ENCODE measurements at places on chromosomes 2 and 18.

GRCh38 chr2:72951303-72952095 lies 34.2 kb downstream of the EMX1 start:
- H3K4me1 ChIP-seq = peaks cover 44% of the 10 kb centered on the region
- no peak overlapping the region for H3K27ac ChIP-seq
- no peaks in the 10 kb centered on the region for H3K36me3 ChIP-seq
- H3K4me3 ChIP-seq = no peak overlapping the region
- H3K27me3 ChIP-seq = peaks cover 21% of the 10 kb centered on the region

DNA sequence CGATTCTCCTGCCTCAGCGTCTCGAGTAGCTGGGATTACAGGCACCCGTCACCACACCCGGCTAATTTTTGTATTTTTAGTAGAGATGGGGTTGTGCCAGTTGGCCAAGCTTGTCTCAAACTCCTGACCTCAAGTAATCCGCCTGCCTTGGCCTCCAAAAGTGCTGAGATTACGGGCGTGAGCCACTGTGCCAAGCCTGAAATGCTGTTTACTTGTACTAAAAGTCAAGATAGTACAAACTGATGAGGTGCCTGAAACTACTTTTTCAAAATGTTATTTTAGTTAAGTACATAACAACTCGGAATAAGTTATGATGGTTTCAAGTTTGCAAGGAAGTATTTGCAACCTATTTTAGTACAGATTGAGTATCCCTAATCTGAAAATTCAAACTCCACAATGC lies 85.7 kb downstream of the CEP192 start:
- H3K4me1 ChIP-seq = no peaks in the 10 kb centered on the region
- no peak for DNase-seq
- H3K27me3 ChIP-seq = no peaks in the 10 kb centered on the region

GRCh38 chr2:163665817-163666216 lies 70.0 kb downstream of the FIGN start:
- H3K4me1 ChIP-seq = no peaks in the 10 kb centered on the region
- H3K27ac ChIP-seq = no peak overlapping the region
- DNase-seq = no peak
- peaks cover 41% of the 10 kb centered on the region for H3K36me3 ChIP-seq

GRCh38 chr2:53091183-53091582 lies 676.4 kb upstream of the CHAC2 start:
- no peak for DNase-seq
- H3K27me3 ChIP-seq = no peaks in the 10 kb centered on the region
- H3K27ac ChIP-seq = no peak overlapping the region
- peaks cover 3% of the 10 kb centered on the region for H3K4me1 ChIP-seq

DNA sequence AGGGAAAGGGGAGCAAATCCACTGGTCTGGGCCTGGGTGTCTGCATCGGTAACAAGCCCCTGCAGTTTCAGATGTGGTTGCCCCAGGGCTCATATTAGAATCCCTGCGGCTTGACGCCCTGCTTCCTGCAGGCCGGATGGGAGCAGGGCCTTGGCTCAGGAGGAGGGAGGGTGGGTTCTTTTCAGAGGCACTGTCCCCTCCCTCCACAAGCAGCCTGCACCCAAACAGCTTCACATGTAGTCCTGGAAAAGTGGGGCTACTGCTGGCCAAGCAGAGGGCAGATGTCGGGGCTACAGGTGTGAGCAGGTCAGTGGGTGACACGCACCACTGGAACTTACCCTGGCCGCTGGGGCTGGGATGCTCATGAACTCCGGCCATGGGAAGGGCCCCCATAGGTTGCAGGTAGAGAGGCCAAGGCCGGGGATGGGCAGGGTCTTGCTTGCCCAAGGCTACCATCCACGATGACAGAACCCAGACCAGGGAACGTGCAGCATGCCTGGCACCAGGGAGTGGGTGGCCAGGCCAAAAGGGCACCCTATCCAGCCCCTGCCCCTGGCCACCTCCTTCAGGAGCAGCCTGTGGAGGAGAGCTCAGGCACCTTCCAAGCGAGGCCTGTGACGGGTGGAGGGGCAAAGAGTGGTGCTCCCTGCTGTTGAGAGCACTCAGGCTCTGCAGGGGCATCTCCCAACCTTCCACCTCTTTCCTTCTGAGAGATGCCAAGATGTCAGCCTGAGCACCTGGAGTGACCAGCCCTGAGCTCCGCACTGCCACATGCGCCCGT lies 16.8 kb downstream of the ARID5A start:
- DNase-seq = no peak
- H3K4me3 ChIP-seq = no peak overlapping the region
- no peak overlapping the region for H3K27ac ChIP-seq
- peaks cover 22% of the 10 kb centered on the region for H3K4me1 ChIP-seq

DNA sequence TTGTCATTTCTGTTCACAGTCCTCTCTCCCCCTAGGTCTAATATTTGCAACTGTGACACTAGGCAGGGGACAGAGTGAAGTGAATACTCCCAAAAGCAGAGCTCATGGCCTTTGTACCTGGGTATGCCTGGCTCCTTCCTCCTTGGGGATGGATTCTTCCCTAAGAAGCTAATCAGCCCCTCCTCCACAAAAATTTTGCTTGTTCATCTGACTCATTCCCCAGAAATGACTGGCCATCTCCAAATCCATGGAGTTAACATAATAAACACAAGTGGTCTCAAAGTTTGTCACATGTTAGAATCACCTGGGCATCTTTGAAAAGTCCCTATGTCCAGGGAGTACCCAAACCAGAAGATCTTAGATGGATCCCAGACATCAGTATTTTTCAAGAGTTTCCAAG lies 65.3 kb downstream of the SUCLG1 start:
- H3K36me3 ChIP-seq = no peaks in the 10 kb centered on the region
- DNase-seq = no peak
- no peak overlapping the region for H3K4me3 ChIP-seq

DNA sequence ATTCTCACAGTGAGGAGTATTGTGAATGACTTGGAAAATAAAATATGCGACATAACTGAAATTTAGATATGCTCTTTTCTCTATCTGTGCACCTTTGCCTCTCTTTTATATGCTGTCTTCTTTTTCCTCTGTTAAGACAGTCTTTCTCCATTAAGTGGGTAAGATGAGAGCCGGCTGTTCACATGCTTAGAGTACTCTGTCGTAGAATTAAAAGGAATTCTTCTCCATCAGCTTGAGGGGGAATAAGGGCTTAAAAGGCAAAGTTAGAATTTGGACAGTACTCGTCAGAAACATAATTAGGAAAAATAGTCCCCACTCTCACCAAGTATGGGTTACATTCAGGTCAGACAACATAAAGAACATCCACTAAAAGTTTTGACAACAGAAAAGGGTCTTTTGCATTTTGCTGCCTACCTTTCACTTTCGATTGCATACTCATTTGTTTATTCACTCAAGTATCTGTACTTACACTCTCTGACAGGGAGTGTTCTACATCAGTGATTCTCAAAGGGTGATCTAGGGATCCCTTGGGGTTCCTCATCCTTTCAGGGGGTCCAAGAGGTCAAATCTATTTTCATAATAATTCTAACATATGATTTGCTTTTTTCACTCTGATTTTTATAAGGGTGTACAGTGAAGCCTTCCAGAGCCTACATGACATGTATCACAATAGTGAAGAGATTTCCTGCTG lies 48.0 kb downstream of the ARHGAP15 start:
- H3K4me1 ChIP-seq = peaks cover 16% of the 10 kb centered on the region
- H3K27ac ChIP-seq = no peak overlapping the region
- no peaks in the 10 kb centered on the region for H3K27me3 ChIP-seq
- no peak overlapping the region for H3K4me3 ChIP-seq

- peaks cover 5% of the 10 kb centered on the region for H3K36me3 ChIP-seq
- no peak overlapping the region for H3K4me3 ChIP-seq
- DNase-seq = no peak
- H3K27ac ChIP-seq = no peak overlapping the region
- H3K27me3 ChIP-seq = peaks cover 2% of the 10 kb centered on the region
Measured at GRCh38 chr18:47969816-47970215, 39.4 kb upstream of the SMAD2 start.

- H3K36me3 ChIP-seq = no peaks in the 10 kb centered on the region
- H3K27me3 ChIP-seq = peaks cover 6% of the 10 kb centered on the region
- DNase-seq = no peak
- H3K4me1 ChIP-seq = no peaks in the 10 kb centered on the region
- no peak overlapping the region for H3K27ac ChIP-seq
Measured at GRCh38 chr2:189530965-189531637, 49.5 kb downstream of the SLC40A1 start.

DNA sequence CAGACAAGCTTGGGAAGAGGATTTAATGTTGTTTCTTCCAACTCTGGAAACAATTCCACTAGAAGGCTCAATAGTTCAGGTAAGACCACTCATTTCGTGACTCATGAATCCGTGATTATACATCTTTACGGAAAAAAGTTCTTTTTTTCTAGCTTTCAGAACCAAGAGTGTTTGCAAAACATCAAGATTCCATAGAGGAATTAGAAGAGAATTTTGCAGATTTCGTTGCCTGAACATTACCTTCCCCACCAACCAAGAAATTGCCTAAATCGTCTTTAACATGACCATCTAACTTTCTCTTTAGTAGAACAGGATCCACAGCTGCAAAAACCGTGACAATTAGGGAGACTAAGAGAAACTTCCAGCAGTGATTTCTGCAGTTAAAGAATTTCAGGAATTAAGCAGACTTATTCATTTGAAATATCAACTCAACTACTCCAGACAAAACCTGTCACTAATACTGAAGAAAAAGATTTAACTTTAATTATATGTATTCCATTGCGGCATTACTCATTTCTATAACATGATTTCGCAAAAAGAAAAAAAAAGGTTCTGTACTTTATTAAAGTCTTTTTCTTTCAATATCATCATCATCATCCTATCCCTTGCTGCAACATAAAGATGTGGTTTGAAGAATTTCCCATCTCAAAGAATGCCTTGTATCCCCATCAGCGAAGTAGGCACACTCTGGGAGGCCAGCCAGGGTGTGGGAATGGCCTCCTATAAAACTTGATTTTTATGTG lies 1.9 kb upstream of the NAB1 start:
- DNase-seq = no peak
- peaks cover 34% of the 10 kb centered on the region for H3K4me1 ChIP-seq

- H3K36me3 ChIP-seq = no peaks in the 10 kb centered on the region
- no peak for DNase-seq
- peak overlapping the region; percentile 93 for H3K27ac ChIP-seq
- H3K4me1 ChIP-seq = peaks cover 19% of the 10 kb centered on the region
Measured at GRCh38 chr2:189629531-189630453, 31.5 kb upstream of the ASNSD1 start.

DNA sequence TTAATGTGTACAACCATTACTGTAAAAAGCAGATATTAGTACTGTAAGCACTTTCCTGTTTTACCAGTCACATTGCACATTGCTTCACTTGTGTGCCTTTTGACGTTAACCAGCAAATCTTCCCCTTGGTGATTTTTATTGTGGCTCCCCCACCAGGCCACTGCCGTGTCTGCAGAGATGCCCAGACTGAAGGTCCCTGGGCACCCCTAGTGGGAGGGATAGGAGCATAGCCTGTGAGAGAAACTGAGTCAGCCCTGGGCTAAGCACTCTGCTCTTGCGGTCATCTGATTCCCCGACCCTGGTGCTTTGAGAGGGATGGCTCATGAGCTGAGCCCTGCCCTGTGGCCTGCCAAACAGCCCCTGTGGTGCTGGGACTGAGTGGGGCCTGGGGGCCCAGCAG lies 73.4 kb downstream of the INPP4A start:
- H3K27me3 ChIP-seq = peaks cover 3% of the 10 kb centered on the region
- H3K4me3 ChIP-seq = no peak overlapping the region
- peaks cover 35% of the 10 kb centered on the region for H3K4me1 ChIP-seq
- H3K36me3 ChIP-seq = peaks cover 15% of the 10 kb centered on the region
- no peak overlapping the region for H3K27ac ChIP-seq
- DNase-seq = no peak

- no peak for DNase-seq
- no peak overlapping the region for H3K27ac ChIP-seq
- H3K27me3 ChIP-seq = peaks cover 75% of the 10 kb centered on the region
- H3K4me3 ChIP-seq = no peak overlapping the region
- no peaks in the 10 kb centered on the region for H3K36me3 ChIP-seq
Measured at GRCh38 chr18:57798713-57799373, 4.3 kb downstream of the ATP8B1 start.

- no peaks in the 10 kb centered on the region for H3K36me3 ChIP-seq
- H3K27me3 ChIP-seq = peaks cover 3% of the 10 kb centered on the region
- peaks cover 54% of the 10 kb centered on the region for H3K4me1 ChIP-seq
Measured at GRCh38 chr18:10145546-10145945, 231.7 kb downstream of the VAPA start.

GRCh38 chr18:31722369-31722957 lies 38.1 kb upstream of the B4GALT6 start:
- H3K4me1 ChIP-seq = peaks cover 10% of the 10 kb centered on the region
- H3K27me3 ChIP-seq = no peaks in the 10 kb centered on the region
- H3K4me3 ChIP-seq = no peak overlapping the region

DNA sequence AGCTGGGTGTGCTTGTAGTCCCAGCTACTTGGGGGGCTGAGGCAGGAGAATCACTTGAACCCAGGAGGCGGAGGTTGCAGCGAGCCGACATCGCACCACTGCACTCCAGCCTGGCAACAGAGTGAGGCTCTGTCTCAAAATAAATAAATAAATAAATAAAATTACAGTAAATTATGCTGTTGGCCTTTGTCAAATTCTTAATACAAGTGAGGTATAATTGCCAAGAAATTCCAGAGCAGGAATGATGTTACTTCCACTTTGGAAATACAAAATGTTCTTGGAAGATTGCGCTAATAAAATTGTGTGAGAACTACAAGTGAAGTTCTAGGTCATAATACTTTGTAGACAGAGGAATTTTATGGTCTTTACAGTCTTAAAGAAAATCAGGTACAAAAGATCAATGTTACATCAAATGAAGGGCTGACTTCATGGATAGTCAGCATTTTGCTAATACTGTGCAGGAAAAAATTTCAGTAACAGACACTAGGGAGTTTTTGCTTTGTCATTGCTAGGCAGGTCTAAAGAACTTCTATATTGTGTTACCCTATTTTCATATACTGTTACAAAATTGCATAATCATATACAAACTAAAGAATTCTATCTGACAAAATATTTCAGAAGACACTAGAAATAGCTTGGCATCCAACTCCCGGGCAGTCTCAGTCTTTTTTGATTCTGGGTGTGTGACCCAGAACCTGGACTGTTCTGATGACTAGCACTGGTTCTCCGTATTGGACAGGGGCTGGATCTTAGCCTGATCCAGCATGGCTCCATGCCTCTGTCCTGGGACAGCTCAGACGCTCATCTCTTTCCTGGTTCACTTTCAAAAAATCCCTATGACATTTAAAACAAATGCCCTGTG lies 76.0 kb upstream of the STK17B start:
- peaks cover 3% of the 10 kb centered on the region for H3K36me3 ChIP-seq
- DNase-seq = no peak
- no peak overlapping the region for H3K4me3 ChIP-seq
- H3K27me3 ChIP-seq = peaks cover 2% of the 10 kb centered on the region
- no peak overlapping the region for H3K27ac ChIP-seq
- no peaks in the 10 kb centered on the region for H3K4me1 ChIP-seq

GRCh38 chr2:69831354-69831905 lies 2.0 kb downstream of the GMCL1 start:
- peaks cover 34% of the 10 kb centered on the region for H3K36me3 ChIP-seq
- no peak overlapping the region for H3K27ac ChIP-seq
- no peak for DNase-seq

GRCh38 chr2:207088839-207089238 lies 76.9 kb downstream of the KLF7 start:
- H3K27ac ChIP-seq = no peak overlapping the region
- no peaks in the 10 kb centered on the region for H3K27me3 ChIP-seq
- no peak for DNase-seq
- peaks cover 36% of the 10 kb centered on the region for H3K36me3 ChIP-seq
- peaks cover 55% of the 10 kb centered on the region for H3K4me1 ChIP-seq

Data from nephron progenitor cell (in vitro differentiated cells).